ENCODE measurements at places on chromosomes 2 and 18.

DNA sequence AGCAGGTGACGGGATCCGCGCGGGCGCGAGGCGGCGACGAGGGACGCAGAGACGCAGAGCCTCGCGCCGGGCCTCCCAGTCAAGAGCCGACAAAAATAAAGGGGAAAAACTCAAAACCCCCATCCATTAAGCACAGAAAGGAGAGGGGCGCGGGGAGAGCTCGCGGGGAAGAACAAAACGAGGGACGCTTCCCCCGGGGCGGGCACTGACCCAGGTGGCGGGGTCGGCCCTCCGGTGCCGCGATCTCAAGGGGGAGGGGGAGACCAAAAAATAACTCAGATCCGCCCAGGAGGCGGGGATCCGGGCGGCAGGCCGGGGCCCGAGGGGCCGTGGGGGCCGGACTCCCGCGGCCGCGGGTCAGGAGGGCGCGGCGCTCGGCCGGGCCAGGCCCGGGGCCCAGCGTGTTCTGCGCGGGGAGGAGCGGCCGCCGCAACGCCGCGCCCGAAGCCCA lies 597 bp downstream of the RNF103 start:
- peak; percentile 64 for DNase-seq

DNA sequence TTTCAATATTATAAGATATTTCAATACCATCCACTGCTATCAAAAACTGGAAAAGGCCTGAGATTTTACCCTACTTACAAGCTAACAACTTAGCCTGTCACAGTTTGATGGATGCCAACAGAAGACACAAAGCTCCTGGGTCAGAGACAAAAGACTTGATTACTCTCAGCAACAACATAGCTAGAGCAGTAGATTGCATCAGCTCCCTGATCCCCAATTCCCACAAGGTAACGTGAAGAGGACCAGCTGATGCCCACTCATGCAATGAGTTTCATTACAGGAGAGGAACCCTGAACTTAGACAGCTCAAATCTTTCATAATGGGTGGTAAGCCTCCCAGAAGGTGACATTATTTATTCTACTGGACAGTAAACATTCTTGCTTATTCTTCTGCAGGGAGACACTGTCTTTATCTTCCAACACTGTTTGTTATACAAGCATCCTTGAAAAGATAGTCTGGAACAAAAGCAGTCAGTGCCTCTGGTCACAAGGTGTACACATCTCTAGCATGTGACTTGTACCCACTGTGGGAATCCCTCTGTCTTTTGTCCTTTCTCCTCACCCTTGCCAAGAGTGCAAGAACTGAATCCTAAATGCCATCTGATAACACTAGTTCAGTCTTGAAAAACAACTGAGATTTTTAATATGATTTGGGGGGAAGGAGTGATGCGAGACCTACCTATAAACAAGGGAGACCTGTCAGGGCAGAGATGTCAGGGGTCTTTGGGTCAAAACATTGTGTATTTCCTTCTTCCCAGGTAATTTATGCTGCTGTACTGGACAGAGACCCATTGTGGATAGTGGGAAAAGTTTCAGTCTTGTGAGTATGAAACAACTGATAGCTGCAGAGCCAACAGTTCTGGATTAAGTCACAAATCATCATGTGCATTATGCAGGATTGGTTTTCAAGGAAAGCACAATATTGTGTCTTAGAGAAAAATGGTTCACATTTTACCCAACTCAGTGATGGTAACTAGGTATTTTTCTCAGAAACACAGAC lies 102.4 kb downstream of the AOX1 start:
- no peak for DNase-seq

DNA sequence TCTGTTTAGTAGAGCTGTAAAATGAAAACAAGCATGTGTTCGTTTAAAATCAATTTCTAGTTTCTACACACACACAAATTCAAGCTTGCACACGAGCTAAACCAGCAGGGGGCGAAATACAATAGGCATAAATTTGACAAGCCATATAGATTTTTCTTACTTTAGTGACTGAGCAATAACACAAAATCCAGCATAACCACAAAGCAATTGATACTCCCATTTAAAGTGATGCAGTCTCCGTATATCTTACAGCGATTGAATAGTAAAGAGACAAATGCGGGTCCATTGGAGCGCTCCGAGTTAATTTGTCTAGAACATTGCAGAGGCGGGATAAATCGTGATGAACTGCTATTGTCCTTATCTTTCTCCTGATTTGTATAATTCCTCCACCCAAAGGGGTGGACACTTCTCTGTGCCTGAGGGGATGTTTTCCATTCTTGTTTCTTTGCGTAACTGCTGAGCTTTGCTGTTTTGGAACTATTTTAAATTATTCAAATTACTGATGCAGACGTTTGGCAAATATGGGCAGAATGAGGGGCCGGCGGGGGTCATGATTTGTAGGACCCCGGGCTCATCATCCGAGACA lies 1.2 kb upstream of the AFTPH start:
- peak; percentile 50 for DNase-seq

DNA sequence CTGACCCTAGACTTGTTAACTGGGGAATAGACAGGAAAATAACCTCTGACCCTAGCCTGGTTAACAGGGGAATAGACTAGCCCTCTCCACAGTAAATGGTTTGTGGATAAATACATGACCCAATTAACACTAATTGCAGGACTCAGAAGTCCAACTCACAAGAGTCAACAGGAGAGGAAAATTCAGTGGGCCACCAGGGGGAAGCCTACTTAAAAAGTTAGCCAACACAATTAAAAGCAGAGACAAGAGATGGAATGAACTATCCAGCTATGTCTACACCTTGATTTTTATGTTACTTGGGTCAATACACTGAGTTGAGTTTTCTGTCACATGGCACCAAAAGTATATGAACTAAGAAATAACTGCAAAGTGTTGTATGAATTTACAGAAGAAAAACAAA lies 158.8 kb upstream of the SLC39A10 start:
- DNase-seq, result peak; percentile 14

GRCh38 chr2:37934591-37935513 lies 9.8 kb downstream of the RMDN2 start:
- DNase-seq, result no peak

DNA sequence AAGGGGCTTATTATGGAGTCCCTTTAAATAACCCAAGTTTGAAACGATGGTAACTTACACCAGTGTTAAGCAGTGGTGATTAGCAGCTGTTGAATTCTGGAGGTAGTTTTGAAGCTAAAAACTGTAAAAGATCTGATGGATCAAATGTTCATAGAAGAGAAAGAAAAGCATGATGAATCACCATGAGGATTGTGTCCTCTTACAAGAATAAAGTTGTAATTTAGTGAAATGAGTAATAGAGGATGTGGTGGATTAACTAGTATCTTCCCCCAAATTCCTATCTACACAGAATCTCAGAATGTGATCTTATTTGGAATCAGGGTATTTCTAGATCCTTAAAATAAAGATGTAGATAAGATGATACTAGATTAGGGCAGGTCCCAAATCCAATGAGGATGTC lies 1138.2 kb upstream of the TMEFF2 start:
- no peak for DNase-seq

GRCh38 chr2:203763938-203764664 lies 57.7 kb downstream of the CD28 start:
- no peak for DNase-seq

DNA sequence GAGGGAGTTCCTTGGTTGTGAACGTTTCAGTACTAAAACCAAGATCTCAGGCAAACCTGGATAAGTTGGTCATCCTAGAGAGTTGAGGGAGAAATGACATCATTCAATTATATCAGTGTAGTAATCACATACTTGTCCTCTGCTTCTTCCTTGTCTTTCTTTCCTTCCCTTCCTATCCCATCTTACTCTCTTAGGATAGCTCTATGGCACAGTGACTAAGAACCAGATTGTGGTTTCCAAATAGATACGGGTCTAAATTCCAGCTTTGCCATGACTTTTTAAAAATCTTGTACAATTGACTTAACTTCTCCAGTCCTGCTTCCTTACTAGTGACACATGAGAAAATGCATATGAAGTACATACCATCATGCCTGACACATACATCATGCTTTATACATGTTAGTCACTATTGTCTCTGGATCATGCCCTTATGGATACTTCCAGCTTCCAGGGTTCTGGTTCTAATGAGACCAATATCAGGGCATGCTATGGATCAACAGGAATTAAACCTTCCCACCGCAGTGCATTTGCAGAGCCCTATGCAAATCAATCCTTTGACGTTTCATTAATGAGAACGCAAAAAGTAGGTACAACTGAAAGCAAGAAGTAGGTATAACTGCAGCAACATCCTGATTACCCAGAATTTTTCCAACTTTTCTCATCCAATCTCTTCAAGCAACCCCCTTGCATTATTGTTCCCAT lies 168.0 kb upstream of the KLF7 start:
- DNase-seq, result no peak

Data from left lung (tissue), 14 donors.